ENCODE measurements at places on chromosomes 11 and 22.

GRCh38 chr11:19344661-19345518 is 104.1 kb upstream of the E2F8 start:
- DNase-seq = no peak

DNA sequence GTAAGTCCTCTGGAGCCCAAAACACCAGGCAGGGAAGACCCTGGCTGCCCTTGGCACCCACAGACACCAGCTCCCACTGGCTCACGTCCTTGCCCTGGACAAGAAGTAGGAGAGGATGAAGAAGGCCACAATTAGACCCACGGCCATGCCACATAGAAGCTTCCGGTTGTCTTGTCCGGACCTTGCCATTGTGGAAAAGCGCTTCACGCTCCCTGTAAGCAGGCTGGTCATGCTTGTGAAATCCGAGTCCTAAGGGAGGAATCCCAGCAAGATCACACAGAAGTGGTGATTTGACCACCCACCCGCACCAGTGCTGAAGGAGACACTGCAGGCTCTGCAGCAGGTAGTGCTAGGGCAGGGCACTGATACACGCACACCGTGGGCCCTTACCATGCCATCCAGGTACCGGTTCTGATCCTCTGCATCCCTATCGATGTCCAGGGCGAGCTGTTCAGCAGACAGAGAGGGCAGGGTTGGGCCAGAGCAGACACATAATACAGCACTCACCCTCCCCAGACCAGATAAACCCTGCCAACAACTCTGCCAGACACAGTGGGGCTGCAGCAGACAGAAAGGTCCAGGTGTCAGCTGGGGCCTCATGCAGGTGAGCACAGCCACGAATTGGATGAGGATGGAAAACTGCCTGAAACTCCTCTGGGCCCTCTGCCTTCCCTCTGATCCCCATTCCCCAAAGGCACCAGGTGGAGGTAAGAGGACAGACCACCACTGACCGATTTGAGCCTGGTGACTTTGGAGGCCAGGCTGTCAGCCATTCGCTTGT is 1.8 kb downstream of the BET1L start:
- peak; percentile 69 for DNase-seq

DNA sequence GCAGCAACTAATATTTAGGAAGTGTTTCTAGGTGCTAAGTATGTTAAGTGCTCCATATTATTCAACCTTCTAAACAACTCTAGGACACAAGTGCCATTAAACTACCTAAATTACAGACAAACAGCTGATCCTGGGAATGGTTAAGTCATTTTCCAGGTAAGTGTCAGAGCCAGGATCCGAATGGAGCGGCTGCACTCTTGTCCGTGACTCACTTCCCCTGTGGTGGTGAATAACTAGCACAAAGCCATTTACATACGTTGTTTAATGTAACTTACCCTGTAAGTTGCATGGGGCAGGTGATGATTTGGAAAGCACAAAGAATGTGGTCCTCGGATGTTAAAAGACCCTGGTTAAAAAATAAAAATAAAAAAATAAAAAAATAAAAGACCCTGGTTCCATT is 8.8 kb upstream of the PRG2 start:
- no peak for DNase-seq

DNA sequence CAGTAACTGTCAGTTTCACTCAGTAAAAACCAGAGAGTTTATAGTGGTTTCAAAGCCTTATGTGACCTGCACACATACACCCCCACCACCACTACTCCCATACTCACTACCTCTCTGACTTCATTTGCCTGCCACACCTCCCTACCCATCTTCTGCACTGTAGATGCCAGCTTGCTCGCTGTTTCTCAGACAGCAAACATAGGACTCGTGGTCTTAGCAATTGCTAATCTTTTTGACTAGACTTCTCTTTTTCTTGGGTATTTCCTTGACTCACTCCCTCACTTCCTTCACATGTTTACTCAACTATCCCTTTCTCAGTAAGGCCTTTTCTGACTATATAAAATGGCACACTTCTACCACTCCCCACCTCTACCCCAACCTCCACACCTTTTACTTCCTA is 27.8 kb downstream of the CEP295 start:
- no peak for DNase-seq

DNA sequence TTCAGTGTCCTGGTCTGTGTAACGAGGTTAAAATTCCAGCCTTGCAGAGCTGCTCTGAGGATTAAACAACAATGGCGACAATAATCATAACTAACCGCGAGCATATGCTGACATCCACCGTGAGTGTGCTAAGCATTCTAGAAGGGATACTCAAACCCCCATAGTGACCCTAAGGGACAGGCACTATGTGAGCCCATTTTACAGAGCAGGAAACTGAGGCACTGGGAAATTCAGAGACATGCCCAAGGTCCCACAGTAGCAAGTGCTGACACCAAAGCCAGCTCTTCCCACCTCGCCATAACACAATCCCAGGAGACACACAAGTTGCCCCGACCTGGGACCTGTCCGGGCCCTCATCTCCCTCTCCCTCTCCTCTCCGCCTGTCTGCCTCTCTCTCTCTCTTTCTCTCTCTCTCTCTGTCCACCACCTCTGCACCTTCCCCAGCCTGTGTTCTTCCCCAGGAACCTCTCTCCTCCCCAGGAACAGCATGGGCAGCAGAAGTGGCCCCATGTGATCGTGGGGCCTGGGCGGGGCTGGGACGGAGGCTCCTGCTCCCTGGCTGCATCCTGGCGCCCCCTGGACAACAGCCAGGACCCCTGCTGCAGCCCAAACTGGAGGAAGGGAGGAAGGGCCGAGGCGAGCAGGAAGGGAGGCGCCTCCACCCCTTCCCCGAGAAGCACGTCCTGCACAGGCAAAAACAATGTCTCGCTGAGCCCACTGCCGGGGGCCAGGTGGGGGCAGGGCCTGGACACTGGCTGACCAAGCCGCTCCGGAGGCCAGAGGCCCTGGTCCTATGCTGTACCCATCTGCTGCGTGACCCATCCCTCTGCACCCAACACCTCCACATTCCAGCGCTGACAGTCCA is 14.8 kb upstream of the MFNG start:
- no peak for DNase-seq

DNA sequence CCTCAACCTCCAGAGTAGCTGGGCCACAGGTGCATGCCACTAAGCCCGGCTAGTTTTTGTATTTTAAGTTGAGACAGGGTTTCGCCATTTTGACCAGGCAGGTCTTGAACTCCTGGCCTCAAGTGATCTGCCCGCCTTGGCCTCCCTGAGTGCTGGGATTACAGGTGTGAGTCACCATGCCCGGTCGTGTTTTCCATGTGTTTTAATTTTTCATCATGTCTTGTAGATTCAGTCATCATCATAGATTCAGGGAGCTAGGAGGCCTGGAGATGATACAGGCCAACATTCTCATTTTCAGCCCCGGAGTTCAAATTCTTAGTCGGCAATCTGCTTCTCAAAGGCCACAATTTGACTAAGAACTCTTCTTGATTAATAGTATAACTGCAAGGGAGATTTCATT is 73.5 kb upstream of the GRAMD1B start:
- DNase-seq = no peak

DNA sequence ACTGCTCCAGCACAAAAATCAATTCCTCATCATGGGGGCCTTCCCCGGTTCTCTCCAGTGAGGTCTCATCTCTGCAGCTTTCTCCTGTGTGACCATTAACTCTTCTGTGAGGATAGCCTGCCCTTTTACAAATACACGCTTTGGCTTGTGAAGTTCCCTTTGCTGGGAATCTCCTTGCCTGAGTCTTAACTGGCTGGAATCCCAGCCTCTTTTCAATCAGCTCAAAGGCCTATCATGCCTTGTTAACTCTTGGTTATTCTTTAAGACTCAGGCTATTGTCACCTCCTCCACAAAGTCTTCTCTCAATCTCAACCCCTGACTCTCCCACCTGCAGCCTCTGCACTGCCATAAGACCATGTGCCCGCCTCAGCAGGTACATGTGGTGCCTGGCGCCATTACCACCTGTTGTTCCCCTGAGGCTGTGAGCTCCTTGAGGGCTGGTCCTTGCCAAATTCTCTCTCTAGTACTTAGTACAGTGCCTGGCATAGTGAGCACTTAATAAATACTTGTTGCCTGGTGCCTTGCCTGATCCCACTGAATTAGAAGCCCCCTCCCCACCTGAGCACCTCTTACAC is 128.2 kb downstream of the ST3GAL4 start:
- DNase-seq = no peak

DNA sequence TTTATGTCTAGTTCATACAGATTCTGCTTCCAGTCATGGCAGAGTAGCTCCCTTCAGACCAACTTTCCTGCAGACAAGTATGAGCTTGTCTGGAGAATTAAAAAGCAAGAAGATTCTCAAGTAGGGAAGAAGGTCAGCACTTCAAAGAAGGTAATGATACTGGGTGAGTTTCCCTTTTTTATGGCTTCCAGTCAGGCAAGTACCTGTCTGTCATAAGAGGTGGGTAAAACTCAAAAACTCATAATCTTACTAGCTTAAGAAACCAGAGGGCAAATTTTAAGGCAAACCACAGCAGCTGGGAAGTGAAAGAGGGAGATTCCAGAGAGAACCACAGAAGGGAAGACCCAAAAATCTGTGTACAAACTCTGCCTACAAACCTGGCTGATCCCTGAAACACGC is 54.2 kb downstream of the DENND5A start:
- DNase-seq = no peak

DNA sequence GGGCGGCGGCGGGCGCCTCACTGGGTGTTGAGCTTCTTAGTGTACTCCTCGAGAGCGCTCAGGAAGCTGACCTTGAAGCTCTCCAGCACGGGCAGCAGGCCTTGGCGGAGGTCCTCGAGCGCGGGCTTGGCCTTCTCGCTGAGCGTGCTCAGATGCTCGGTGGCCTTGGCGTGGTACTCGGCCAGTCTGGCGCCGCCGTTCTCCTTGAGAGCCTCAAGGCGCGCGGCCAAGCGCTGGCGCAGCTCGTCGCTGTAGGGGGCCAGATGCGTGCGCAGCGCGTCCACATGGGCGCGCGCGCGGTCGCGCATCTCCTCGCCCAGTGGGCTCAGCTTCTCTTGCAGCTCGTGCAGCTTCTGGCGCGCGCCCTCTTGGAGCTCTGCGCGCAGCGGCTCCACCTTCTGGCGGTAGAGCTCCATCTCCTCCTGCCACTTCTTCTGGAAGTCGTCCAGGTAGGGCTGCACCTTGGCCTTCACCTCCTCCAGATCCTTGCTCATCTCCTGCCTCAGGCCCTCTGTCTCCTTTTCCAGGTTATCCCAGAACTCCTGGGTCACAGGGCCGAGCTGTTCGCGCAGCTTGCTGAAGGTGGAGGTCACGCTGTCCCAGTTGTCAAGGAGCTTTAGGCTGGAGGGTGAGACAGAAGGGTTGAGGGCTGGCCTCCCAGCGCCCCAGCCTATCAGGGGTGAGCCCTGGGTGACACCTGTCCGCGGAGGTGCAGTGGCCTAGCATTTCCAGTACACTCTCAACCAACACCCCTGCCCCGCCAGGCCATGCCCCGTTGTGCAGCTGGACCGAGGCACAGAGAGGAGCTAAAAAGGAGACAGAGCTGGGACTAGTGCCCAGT is 1.4 kb downstream of the APOA1 start:
- peak; percentile 87 for DNase-seq

- DNase-seq = peak; percentile 61
These were observed 3.5 kb downstream of the C11orf21 start for GRCh38 chr11:2298131-2298794.

DNA sequence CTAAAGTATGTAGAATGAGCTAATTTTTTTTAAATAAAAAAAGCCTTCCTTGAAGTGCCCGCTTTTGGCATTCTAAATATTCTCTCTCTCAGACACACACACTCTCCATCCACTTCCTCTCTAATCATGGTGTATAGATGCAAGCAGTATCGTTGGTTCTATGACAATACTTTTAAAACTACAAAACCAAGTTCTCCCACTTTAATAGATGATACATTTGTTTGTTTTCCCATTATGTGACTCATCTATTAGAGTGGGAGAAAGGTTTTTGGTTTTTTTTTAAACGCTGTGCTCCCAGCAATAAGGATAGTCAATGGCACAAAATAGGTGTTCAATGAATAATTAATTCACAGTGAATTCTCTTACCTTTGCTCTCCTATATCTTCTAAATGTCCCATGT is 44.6 kb downstream of the FZD4 start:
- DNase-seq = no peak

DNA sequence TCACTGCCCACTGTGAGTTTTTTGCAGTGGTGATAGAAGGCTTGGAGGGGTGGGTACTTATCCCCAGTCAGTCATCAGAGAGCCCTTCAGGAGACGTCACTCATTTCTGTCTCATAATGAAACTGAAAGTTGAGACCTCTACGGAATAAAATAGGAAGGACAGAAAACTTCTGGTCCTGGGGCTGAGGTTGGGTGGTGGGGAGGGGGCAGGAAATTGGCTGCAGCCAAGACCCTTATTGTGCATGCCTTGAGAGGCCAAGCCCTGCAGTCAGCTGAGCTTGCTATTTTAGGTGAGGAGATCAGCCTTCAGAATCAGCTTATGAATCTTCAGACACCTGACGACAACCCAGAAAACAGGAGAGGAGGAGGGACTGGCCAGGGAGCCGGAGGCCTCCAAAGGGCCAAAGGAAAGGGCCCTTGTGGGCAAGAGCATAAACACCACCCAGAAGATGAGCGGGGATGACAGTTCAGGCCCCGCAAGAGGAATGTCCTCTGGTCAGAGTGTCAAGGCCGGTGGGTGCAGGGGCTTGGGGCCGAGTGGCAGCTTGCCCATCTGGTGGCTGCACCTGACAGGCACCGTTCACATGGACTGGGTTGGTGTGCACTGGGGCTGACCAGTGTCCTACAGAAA is 17.9 kb upstream of the ADA2 start:
- no peak for DNase-seq

GRCh38 chr11:10415817-10416392 is 39.2 kb upstream of the AMPD3 start:
- DNase-seq = no peak

GRCh38 chr11:133697603-133698180 is 147.6 kb downstream of the SPATA19 start:
- DNase-seq = no peak
